Activated CD8-positive, alpha-beta memory T cell treated with anti-CD3 and anti-CD28 coated beads for 1 hour (primary cell): ENCODE measurements at places on chromosomes 12 and 14.

DNA sequence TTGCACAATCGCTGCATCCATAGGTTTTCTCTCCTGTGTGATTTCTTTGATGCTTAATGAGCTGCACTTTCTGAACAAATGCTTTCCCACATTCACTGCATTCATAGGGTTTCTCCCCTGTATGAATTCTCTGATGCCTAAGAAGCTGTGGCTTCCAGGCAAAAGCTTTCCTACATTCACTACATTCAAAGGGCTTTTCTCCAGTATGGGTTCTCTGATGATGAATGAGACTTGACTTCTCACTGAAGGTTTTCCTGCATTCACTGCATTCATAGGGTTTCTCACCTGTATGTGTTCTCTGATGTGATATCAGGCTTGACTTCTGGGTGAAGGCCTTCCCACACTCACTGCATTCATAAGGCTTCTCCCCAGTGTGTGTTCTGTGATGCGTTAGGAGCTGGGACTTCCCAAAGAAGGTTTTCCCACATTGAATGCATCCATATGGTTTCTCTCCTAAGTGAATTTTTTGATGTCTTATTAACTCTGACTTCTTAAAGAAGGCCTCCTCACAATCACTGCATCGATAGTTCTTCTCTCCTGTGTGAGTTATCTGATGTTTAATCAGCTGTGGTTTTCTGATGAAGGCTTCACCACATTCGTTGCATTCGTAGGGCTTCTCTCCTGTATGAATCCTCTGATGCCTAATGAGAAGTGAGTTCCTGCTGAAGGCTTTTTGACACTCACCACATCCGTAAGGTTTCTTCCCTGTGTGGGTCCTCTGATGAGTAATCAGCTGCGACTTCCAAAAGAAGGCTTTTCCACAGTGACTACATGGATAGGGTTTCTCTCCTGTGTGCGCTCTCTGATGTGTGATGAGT lies 30.3 kb downstream of the ZNF605 start:
- no peak for DNase-seq

GRCh38 chr12:120534703-120535655 lies 823 bp downstream of the RNF10 start:
- peak; percentile 16 for DNase-seq

GRCh38 chr12:63068857-63069442 lies 82.1 kb downstream of the AVPR1A start:
- no peak for DNase-seq

GRCh38 chr12:67647181-67647798 lies 1.3 kb upstream of the DYRK2 start:
- no peak for DNase-seq

GRCh38 chr14:62251237-62251636 lies 489.0 kb downstream of the SNAPC1 start:
- DNase-seq = no peak

GRCh38 chr12:131883521-131883900 lies 10.9 kb upstream of the ULK1 start:
- no peak for DNase-seq

DNA sequence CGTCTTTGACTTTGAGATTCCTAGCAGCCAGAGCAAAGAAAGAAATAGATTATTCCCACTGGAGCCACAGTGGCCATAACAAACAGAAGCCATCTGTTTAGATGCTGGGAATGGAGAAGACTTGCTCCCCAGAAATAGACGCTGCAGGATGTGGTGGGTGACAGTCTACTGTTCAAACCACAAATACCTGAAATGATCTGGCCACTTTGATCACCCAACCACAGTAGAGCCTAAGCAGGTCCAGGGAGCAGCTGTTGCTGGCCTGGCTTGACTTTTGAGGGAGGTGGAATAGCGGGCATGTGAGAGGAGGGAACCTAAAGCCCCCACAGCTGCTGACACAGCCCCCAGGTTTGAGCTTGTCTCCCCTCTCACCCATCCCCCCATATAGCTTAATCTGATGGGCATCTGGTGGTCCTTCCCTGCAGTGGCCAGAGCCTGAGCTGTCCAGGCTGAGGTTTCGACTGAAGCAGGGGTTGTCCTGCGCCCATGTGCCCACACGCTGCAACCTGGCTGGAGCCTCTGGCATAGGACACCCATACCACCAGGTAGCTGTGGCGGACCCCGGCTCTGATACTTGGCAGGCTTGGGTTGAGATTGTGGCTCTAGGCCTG lies 38.7 kb downstream of the SH2B3 start:
- no peak for DNase-seq

DNA sequence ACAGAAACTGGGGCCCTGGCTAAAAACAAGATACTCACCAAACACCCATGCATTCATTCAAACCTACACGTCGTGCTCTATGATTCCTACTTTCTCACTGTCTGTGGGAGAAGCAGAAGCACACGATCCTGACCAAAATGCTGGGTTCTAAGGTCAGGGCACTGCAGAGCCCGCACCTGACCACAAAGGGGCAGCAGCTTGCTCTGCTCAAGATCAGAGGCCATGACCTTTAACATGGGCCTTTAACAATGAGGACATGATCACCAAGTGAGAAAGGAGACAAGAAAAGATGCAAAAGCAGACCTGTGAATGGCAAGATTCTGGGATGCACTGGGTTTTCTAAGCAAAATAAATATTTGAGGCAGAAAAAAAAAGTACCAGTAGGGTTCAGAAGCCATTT lies 40.1 kb upstream of the VPS33A start:
- DNase-seq = no peak

DNA sequence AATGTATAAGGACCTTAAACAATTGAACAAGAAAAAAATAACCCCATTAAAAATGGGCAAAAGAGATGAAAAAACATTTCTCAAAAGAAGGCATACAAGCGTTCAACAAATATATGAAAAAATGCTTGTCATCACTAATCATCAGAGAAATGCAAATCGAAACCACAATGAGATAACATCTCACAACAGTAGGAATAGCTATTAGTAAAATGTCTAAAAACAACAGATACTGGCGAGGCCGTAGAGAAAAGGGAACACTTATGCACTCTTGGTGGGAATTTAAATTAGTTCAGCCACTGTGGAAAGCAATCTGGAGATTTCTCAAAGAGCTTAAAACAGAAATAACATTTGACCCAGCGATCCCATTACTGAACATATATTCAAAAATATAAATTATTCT lies 769.8 kb upstream of the MGAT4C start:
- no peak for DNase-seq

DNA sequence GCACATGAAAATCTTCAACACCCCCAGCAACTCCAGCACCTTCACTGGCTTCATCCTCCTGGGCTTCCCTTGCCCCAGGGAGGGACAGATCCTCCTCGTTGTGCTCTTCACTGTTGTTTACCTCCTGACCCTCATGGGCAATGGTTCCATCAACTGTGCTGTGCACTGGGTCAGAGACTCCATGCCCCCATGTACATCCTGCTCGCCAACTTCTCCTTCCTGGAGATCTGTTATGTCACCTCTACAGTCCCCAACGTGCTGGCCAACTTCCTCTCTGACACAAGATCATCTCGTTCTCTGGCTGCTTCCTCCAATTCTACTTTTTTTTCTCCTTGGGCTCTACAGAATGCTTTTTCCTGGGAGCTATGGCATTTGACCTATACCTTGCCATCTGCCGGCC lies 11.5 kb upstream of the OR11G2 start:
- DNase-seq = no peak

DNA sequence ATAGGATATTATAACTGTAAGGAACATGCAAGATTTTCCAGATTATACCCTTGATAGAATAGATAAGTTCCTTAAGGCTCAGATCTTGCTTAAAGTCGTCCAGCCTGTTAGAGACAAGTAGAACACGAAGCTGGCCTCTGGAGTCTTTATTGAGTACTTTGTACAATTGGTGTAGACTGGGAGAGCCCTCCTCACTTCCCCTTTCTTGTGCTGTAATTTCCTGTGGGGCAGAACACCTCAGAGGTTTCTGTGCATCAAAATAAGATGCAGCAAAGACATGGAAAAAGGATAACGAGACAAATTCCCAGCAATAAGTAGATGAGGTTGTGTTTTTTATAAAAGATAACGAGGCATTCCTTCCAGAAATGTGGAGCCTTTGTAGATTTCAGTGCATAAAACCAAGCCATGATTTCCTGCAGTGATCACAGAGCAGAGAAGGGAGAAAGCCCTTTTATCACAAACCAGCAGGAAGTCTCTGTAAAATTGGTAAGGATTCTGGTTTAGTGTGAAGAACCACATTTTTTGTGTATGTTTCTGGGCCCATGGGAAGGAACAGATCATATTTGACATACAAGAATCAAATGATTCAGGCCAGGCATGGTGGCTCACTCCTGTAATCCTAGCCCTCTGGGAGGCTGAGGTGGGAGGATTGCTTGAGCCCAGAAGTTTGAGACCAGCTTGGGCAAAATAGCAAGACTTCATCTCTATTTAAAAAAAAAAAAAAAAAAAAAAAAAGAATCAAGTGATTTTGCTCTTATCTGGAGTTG lies 18.0 kb downstream of the GPRC5A start:
- DNase-seq = no peak

DNA sequence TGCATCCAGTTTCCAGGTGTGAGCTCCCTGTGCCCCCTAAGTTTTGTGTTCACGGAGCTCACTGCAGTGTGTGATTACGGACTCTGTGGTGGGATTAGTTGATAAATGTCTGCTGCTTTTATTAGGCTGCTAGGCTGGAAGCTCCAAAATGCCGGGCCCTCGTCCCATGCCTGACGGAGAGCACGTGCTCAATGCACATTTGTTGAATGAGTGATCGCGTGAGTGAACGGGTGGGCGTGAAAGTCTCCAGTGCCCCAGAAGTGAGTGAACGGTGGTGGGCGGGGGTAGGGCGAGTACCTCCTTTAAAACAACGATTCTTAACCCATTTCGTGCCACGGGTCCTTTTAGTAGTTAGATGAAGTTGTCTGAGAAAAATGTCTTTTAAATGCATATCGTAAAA lies 175.5 kb downstream of the AACS start:
- no peak for DNase-seq

- no peak for DNase-seq
These were observed 55.5 kb upstream of the DAAM1 start for GRCh38 chr14:59132796-59133494.

- no peak for DNase-seq
These were observed 55.7 kb downstream of the NINJ2 start for GRCh38 chr12:607541-608001.

DNA sequence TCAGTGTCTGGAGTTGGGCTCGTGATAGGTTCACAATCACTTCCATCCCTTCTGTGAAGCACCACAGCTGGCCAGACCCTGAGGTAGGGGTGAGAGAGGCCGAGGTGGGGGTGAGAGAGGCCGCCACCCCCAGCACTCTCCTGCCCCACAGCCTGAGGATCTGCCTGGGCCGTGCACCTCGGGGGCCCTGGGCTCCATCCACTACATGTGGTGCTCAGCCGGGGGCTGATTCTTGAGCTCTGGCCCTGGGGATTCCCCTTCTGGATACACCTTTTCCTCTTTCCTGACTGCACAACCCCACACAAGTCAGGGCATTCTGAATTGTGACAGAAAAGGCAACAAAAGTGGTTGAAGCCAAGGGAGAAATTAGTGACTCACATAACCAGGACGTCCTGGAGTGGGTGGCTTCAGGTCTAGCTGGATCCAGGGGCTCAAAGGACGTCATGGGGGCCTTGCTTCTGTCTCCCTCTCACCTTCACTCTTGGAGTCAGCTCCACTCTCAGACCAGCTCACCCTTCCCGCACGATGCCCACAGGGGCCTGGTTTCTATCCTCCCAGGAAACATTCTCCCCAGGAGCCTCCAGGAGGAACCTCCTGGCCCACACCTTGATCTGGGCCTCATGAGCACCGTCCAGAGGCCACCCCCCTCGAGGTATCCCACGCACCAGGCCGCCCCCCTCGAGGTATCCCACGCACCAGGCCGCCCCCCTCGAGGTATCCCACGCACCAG lies 12.1 kb upstream of the FBRSL1 start:
- DNase-seq = no peak

DNA sequence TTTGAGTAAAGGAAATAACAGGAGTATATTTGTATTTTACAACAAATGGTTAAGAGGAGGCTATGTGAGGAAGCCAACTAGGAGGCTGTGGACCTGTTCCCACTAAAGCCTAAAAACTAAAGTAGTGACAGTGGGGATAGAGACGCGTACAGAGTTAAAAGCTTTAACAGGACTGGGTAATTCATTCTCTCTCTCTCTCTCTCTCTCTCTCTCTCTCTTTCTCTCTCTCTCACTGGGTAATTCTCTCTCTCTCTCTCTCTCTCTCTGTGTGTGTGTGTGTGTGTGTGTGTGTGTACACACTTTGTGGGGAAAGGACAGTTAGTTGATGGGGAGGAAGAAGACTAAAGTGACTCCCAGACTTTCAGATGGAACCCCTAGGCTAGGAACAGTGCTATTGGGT lies 16.3 kb downstream of the ERC1 start:
- DNase-seq = no peak

- no peak for DNase-seq
These were observed 18.8 kb upstream of the NR4A1 start for GRCh38 chr12:52032446-52032803.

DNA sequence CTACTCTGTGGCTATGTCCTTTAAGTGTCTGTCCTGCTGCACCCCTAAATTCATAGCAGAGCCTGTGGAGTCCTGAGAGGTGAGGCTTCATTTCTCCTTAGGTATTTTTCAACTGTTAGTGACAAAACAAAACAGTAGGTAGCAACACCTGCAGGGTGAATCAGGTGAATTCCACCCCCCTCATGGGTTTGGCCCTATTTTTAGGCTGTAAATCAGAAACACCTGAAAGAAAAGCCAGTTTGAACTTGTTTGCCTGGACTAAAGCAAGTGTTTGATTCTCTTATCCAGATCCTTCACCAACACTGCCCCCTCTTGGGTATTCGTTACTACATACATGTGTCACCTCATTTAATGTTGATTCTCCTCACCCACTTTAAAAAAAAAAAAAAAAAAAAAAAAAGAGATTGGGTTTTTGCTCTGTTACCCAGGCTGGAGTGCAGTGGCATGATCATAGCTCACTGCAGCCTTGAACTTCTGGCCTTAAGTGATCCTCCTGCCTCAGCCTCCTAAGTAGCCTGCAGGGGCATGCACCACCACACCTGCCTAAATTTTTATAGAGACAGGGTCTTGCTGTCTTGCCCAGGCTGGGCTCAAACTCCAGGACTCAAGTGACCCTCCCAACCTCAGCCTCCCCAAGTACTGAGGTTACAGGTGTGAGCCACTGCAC lies 10.3 kb downstream of the TBPL2 start:
- peak; percentile 5 for DNase-seq

GRCh38 chr14:54742492-54743350 lies 159.9 kb downstream of the GCH1 start:
- DNase-seq = no peak
